ENCODE measurements at places on chromosomes 7 and 10.

DNA sequence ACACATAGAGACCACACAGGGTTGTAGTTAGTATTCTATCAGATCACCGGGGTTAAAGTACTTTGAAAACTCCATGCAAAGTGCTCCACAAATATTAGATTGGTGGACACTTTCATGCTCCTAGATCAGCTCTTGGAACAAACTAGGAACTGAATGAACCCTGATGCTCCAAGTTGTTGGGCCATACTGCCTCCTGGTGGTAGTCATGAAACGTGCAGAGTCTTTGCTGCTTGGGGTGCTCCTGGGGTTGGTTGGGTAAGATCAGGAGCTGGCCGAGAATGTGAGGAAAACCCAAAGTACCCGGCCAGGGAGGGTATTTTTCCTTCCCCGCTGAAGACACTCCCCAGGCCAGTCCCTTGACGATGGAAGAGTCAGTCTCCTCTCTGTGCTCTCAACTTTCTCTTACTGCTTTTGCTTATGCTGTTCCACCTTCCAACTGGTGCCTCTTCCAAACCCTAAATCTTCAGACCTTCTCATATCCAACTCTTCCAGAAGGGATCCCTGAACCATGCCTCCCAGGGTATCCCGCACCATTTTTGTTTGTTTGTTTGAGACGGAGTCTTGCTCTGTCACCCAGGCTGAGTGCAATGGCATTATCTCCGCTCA lies 918 bp upstream of the RPEL1 start:
- DNase-seq: peak; percentile 66

- DNase-seq: no peak
Observed at GRCh38 chr7:37510043-37510634, 61.5 kb upstream of the ELMO1 start.

DNA sequence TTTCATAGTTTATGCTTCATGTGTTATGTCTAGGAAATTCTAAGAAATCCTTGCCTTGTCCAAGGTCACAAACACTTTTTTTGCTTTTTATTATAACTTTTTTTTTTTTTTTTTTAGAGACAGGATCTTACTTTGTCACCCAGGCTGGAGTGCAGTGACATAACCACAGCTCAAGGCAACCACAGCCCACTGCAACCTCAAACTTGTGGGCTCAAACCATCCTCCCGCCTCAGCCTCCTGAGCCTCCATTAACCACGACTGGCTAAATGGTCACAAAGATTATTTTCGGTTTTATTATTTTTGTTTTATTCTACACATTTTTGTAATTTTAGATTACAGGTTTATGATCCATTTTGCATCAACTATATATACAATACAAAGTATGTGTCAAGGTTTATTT lies 7.1 kb upstream of the FAM204A start:
- no peak for DNase-seq

GRCh38 chr7:10644849-10645248 lies 328.8 kb upstream of the PHF14 start:
- DNase-seq: no peak

GRCh38 chr10:100282907-100283306 lies 3.6 kb downstream of the BLOC1S2 start:
- DNase-seq: no peak

DNA sequence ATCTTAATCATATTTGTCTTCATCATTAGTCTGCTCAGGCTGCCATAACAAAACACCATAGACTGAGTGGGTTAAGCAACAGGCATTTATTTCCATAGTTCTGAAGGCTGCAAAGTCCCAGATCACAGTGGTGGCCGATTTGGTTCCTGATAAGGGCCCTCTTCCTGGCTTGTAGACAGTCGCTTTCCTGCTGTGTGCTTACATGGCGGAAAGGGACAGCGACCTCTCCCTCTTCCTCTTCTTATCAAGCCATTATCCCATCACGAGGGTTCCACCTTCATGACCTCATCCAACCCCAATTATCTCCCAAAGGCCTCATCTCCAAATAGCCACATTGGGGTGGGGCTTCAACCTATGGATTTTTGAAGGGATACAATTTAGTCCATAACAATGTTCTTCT lies 84.0 kb downstream of the LYZL1 start:
- peak; percentile 34 for DNase-seq

DNA sequence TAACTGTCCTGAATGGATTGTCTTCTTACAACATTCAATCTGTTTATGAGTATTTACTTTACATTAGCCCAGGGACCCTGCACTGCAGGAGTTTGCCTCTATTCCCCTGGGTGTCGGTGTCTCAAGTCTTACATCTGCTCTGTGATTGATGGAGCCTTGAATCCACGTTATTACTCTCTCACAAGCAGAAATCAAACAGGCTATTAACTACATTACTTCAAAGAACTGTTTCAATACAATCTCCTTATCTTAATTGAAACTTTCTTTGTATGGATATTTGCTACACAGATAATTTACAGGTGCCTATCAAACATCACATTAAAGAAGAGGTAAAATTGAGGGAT lies 3.1 kb upstream of the ARID5B start:
- peak; percentile 56 for DNase-seq

GRCh38 chr10:111360260-111360925 lies 283.6 kb downstream of the ADRA2A start:
- DNase-seq: peak; percentile 50

Measured in NCI-H146 (cell line).